ENCODE measurements at places on chromosomes 1 and 21.

DNA sequence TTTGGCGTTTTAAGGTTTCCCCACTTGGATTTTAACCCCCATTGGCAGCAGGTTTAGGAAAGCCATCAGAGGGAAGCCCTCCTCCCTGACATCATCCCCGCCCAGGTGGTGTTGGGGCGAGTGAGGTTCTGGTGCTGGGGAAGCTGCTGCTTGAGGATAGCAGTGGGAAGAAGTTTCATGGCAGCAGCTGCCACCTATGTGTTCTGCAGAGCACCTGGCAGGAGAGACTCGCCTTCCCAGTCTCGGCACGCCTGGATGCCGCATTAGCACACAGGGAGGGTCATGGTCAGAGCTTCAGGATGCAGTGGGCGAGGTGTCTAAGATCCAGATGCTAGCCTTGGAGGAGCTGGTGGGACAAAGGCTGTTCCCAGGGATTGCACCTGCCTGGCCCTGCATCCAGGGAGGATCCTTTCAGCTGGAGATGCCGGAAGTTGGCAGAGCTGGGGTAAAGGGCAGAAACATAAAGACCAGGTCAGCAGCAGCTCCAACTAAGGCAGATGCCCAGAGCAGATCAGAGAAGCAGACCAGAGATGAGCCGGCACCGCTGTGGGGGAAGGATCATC is 33.9 kb downstream of the ABCG1 start:
- no peak for DNase-seq

- no peak for DNase-seq
Observed at GRCh38 chr1:83910461-83910860, 88.5 kb downstream of the TTLL7 start.

DNA sequence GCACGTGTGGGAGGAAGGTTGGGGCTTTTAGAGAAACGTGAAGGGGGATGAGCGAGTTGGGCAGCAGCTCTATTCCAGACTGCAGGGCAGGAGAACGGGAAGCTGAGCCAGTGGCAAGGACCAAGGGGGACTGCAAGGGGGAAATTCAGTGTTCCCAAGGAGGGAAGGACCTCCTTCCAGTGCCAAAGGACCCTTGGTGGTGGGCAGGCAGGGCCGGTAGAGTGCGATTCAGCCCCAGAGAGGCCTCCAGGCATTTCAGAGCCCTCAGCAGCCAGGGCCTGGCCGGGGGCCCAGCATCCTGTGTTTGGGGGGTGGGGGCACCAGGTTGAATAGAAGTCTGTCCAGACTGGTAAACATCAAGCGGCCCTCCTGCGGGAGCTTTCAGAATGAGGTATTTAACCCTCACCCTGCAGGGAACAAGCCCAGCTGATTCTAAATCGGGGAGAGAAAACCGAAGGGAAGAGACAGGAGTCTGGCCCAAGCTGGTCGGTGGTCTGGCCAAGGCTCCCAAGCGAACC is 2.3 kb downstream of the COL9A2 start:
- DNase-seq = no peak

GRCh38 chr1:153938996-153939395 is 7.5 kb downstream of the DENND4B start:
- no peak for DNase-seq

DNA sequence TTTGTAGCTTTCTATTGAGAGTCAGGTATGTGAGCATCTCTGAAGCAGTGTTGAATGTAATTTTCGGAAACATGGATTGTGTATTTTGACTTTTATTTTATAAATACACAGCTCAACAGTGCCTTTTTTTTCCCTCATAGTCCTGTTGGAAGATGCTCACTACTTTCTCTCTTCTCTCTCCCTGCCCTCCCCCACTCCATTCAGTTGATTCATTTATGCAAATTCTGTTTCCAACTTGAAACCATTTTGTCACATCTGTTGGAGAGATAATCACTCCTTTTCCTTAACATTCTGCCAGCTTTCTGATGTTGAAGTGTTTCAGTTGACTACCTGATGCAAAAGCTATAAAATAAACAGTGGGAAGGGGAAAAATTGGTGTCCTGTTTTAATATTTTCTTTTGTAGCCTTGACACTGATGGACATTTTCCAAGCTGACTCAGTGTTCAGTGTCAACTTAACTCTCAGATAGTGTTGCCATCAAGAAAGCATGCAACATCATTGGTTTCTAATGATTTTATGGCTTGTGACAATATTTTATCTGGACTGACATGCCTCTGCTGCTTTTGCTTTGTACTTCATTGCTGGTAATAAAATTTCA is 194.5 kb downstream of the HS2ST1 start:
- no peak for DNase-seq

GRCh38 chr1:201310986-201311355 is 27.7 kb downstream of the PKP1 start:
- no peak for DNase-seq

- peak; percentile 37 for DNase-seq
Observed at GRCh38 chr1:153677718-153678518, 570 bp upstream of the NPR1 start.

All from stimulated activated CD4-positive, alpha-beta T cell treated with anti-CD3 and anti-CD28 coated beads, Interleukin-12 subunit alpha, Interleukin-12 subunit beta, amount 100 ng/mL, for 4 hours (primary cell).